ENCODE measurements at places on chromosomes 3 and 15.

GRCh38 chr15:52256366-52256765 lies 39.2 kb downstream of the MYO5C start:
- DNase-seq, result peak; percentile 62
- no peaks in the 10 kb centered on the region for H3K36me3 ChIP-seq
- peak overlapping the region; percentile 82 for H3K27ac ChIP-seq

GRCh38 chr3:74301056-74301455 lies 313.4 kb downstream of the CNTN3 start:
- H3K27ac ChIP-seq, result no peak overlapping the region
- no peaks in the 10 kb centered on the region for H3K36me3 ChIP-seq
- no peaks in the 10 kb centered on the region for H3K4me1 ChIP-seq
- no peak for DNase-seq
- H3K4me3 ChIP-seq, result no peak overlapping the region

DNA sequence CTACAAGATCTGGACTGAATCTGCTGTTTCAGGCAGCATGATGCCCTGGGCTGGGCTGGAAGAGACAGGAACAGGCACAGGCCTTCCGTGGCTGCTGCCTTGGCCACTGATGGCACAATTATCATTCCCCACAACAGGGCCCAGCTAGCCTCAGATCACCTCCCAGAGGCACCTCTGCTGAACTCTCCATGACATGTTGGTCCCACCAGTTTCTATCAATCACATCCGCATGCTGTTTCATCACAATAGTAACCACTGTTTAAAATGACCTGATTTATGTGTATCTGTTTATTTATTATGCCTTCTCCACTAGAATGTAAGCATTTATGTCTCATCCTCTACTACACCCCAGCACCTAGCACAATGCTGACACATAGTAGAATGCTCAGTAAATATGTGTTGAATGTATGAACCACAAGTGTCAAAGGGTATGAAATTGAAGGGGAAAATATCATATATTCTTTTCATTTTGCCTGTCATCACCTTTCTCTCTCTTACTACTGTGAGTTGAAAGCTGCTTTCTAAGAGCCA lies 32.7 kb upstream of the ZBTB38 start:
- DNase-seq, result no peak
- H3K36me3 ChIP-seq, result peaks cover 1% of the 10 kb centered on the region
- no peak overlapping the region for H3K4me3 ChIP-seq
- no peak overlapping the region for H3K27ac ChIP-seq
- peaks cover 5% of the 10 kb centered on the region for H3K27me3 ChIP-seq
- no peaks in the 10 kb centered on the region for H3K4me1 ChIP-seq

GRCh38 chr3:98532709-98533571 lies 1.2 kb downstream of the GPR15 start:
- no peak for DNase-seq
- H3K4me1 ChIP-seq, result peaks cover 67% of the 10 kb centered on the region
- peak overlapping the region; percentile 66 for H3K27ac ChIP-seq

DNA sequence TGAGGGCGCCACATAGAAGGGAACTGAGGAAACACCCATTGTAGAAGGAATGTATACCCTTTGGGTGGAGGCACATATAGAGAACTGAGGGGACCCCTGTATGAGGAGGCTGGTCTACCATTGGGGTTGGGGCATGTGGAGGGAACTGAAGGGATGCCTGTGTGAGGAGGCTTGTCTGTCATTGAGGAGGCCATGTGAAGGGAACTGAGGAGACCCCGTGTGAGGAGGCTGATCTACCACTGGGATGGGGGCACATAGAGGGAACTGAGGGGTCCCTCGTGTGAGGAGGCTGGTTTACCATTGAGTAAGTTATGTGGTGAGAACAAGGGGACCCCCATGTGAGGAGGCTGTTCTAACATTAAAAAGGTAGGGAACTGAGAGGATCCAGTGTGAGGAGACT lies 156.1 kb downstream of the FBLN2 start:
- no peaks in the 10 kb centered on the region for H3K4me1 ChIP-seq
- no peak overlapping the region for H3K27ac ChIP-seq
- DNase-seq, result no peak

All from activated T-helper 1 cell treated with anti-CD3 and anti-CD28 coated beads, Interleukin-12 subunit alpha, Interleukin-12 subunit beta, Interleukin-2, Interleukin-4 antibody, amounts not matched to agents 30 ng/mL and 10 ng/mL and 1 ng/mL, durations not matched to agents 14 hours and 24 hours and 36 hours (primary cell).